ENCODE measurements at places on chromosomes 12 and 14.
A peak's percentile ranks its signal among the peaks of the same experiment; 100 is the strongest.

DNA sequence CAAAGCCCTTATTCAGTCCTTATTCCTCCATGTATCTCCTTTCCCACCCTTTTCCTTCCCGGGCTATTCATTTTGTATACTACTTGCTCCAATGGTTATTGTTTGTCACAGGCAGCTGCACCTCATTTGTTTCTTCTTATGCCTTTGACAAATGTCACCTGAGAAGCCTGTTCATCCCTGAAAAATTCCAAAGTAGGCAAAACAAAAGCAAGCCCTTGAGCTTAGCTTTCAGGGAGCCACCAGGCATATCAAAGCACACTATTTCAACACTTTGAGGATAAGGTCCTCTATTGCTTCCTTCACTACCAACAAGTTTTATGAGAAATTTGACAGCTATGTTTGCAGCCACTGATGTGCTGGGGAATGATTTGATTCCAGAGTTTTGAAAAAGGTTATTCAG lies 738.7 kb upstream of the LMO3 start:
- DNase-seq, result no peak

DNA sequence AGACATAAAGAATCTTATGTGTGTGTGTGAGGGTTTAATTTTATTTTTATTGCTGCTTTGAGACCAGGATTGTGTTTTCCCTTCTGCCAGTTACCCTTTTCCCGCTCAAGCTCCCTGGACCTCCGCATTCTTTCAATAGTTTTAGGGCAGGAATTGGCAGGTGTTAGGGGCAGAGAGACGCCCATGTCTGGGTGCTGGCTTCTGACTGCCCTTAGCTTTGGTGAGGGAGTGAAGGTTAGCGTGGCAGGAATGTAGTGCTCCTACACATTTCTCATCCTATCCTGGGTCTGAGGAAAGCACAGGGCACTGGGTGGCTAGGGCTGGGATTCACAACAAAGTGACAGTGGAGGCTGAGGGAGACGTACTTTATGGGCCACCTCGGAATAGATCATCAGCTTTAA lies 428.1 kb downstream of the ZFP36L1 start:
- no peak for DNase-seq

DNA sequence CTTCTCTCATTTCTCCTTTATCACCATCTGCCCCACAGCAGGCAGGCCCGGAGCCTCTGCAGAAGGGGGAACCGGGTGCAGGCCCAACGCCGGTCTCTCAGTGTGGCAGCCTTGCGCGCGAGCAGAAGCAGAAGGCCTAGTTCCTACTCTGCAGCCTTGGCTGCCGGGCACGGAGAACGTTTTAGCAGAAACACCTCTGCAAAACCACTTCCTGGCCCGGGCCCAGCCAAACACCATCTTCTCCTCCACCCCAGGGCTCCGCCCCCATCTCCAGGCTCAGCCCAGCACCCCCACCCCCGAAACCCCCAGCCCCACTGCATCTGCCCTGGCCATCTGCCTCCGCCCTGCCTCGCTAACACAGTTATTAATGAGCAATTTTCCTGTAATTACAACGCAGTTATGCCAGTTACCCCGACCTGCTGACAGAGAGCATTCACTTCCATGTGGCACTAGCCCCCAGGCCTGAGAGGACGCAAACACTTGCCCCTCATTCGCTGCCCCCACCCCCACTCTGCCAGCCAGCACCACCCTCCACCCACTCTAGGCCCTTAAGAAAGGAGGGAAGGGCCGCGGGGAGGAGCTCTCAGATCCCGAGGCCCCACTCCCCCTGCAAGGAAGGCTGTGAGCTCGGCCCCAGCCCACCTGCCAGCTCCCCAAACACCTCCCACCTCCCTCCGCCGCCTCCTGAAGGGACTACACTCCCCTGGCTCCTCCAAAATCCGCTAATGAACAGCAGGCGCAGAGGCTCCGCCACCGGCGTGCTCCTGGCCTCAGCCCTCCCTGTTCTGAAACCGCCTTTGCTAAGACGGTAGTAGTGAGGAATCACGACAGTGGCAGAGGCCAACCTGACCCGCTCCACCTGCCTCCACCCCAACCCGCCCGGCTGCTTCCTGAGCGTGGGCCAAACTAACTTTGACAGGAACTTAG lies 44.7 kb upstream of the FBRSL1 start:
- peak; percentile 72 for DNase-seq

- DNase-seq, result no peak
These were observed 261.3 kb upstream of the NOS1 start for GRCh38 chr12:117622741-117623140.

- no peak for DNase-seq
These were observed 72.6 kb upstream of the NCOR2 start for GRCh38 chr12:124640056-124640455.

Measured in stimulated activated CD4-positive, alpha-beta T cell treated with anti-CD3 and anti-CD28 coated beads, Interleukin-1b, Interleukin-23, amount 100 ng/mL, for 4 hours (primary cell).